ENCODE measurements at places on chromosomes 5 and 9.

DNA sequence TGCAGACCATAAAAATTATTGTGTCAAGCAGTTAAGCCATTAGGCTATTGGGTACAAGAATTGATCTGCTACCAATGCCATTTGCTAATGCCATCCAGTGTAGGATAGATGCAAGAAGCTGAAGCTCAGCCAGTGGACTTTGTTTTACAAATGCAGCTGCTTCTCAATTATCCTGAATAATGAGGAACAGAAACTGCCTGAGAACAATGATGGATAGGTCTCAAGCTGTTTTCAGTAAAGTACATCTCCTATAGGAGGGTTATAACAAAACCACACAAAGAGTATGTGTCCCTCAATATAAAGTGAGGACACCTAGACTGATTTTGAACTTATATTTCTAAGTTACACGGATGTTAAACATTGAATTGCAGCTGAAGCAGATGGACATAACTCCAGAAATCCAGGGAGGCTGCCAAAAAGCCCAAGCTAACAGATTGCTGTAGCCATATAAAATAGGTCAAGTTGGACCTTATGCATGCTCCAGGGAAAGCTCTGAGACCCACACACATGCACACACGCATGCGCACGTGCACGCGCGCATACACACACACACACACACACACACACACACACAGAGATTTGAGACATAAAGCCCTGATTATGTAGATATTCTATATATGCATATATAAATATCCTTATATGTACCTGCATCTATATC is 482.7 kb upstream of the CD180 start:
- no peak for DNase-seq

DNA sequence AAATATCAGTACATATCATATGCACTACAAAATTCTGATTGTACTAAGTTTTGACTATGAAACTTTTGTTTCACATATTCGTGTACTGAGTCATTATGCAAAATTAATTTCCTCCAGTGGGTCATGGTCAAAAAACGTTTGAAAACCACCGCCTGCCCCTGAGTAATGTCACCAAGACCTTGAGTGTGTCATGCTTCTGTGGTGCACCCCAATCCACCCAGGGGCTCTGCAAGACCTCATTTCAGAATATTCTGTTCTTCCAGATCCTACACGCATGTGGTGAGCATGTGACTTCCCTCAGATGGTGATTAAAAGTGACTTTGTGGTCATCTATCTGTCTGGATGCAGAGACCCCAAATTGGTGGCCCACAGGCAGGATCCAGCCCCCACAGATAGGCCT is 31.0 kb downstream of the ABLIM3 start:
- peak; percentile 77 for DNase-seq

DNA sequence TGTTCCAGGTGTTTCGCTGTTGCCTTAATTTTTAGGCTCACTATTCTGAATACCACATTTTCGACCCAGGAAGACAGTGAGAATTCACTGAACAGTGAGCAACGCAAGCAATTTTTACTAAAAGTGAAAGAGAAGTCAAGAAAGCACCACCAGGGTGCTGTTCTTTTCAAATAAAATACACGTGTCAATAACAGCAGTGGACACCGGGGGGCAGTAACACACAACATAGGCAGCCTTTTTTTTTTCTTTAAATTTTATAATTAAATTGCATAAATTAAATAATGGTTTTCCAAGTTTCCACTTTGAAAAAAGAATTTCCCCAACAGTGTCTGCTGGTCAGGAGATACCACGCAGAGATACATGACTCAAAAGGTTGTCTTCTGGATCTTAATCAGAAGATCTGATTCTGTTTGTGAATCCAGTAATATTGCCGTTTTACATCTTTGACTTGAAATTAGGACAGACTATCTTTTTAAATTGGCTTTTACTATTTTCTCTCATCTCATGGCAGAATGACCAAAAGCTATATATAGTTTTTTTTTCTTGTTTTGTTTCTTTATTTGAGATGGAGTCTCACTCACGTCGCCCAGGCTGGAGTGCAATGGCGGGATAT is 47.1 kb upstream of the SH3GL2 start:
- peak; percentile 32 for DNase-seq

DNA sequence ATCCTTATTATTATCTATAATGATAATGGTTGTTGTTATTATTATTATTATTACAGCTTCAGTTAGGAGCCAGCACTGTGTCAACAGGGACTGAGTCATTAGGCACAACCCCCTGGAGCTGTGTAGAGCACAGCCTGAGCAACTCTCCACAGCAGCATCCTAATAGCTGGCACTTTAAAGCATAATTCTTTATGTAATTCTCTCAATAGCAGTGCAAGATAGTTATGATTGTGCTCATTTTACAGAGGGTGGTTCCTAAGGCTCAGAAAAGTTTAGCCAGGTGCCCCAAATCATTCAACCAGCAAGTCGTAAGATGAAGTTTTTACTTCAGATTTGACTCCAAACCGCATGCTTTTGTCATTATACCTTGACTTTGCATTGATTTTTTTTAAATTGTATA is 390.3 kb downstream of the ANXA1 start:
- DNase-seq = no peak

GRCh38 chr5:94267350-94267899 is 351.0 kb downstream of the KIAA0825 start:
- no peak for DNase-seq

GRCh38 chr5:14342306-14342705 is 199.2 kb downstream of the TRIO start:
- peak; percentile 31 for DNase-seq

DNA sequence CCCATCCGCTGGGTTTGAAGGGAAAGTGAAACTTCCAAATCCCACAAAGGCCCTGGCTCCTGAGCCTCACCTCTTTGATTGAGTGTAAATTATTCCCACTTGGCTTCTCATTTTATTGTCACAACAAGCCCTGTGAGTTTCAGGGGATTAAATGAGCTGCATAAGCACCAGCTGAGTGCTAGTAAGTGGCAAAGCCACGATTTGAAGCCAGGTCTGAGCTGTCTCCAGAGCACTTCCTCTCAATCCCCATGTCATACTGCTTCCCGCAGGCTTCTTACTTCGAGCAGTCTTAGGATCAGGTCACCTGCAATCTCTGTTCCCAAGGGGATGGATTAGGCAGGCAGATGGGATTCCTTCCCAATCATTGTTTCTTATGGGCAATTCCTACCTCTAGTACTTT is 18.0 kb downstream of the RPS14 start:
- DNase-seq = no peak

DNA sequence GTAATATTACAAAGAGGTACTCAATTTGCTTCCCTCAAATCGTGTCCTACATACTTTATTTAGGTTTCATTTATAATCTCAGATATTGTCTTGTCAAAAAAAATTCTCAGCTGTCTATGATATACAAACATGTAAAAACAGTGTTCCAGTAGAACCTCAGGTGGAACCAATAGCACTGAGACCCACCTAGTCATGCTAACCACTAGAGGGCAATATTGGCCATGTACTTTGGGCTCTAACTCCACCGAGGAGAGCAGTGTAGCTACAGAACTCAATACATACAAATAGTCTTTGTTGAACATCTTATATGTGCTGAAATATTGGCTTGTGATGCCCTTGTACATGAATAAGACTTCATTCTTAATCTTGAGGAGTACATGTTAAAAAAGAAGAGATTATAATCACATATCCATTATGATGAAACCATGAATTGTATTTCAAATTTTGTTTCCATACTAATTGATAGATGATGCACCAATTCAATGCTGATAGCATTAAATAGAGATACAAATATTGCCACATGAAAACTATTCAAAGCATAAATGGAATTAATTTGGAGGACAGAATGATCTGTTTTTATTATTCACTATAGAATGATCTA is 71.2 kb upstream of the CNTLN start:
- DNase-seq = peak; percentile 48

DNA sequence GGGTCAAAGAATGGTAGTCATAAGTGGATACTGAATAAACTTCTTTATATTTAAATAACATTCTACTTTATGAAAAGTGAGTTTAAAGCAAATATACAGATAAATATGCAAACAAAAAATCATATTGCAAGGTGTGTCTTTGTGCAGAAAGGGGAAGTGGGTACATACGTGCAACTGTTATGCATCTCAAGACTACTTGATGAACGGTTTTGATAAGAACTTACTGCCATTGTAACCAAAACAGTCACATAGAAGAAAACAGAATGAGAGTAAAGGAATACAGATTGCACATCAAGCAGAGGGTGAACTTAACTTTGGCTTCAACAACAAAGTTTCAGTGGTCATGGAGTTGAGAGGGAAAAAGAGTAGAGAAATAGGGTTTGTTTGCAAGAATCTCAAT is 9.9 kb downstream of the CAMK4 start:
- no peak for DNase-seq

DNA sequence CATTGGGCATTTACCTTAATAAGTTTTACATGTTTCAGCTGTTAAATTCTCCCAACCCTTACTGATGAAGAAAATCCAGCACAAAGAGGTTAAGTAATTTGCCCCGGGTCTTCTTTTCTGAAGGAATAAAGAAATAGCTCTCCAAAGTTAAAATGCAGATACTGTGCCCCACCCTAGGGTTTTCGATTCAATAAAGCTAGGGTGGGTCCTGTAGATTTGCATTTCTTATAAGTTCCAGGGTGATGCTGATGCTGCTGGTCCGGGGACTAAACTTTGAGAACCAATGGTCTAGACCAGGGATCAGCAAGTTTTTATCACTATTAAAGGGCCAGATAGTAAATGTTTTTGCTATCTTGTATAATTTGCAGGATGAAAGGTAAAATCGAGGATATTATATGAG is 156.7 kb downstream of the ADAMTS12 start:
- no peak for DNase-seq

DNA sequence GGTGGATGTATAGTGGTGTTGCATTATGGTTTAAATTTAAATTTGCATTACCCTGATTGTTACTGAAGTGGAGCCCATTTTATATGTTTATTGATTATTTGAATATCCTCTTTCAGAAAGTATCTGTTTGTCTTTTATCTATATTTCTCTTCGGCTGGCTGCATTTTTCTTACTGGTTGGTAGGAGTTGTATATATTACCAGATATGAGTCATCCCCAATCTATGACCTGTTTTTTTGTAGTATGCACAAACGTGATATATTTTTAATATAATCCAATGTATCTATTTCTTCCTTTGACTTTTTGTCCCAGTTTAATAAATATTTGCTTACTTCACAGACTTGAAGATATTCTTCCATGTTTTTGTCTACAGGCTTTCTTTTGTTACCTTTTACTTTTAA is 29.3 kb upstream of the CAMK4 start:
- DNase-seq = peak; percentile 2

GRCh38 chr9:27118916-27119315 is 9.9 kb downstream of the TEK start:
- peak; percentile 82 for DNase-seq

- no peak for DNase-seq
These were observed 2.8 kb upstream of the DPP7 start for GRCh38 chr9:137117269-137117731.

DNA sequence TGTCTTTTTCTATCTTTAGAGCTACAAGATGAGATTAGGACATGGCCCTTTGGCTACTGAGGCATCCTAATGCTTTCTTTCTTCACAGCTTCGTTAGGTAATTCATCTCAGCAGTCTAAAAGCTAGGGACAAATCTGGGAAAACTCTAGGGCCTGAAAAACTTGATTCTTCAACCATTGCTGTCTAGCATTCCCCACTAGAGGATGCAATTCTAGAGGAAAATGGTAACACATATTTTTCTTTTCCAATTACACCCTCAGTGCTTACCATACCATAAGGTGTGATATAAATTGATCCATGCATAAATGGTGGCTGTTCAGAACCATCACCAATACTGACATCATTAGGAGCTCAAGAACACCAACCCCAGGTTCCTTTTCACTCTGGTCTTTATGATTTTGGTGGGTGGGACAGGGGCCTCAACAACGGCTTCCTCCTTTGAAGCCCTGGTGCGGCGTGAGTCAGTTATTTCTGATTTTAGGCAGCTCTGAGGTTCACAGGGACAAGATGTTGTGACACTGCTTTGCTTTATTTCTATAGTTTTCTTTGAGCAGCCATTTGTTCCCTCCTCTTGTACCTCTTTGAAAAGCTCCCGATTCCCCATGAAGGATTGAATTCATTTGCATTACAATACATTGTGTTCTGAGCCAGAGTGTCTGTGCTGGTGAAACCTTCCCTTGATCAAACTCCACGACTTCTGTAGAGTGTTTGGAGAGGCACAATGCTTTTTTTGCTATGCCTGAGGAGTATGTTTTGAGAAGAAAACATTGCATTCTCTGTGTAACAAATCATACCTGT is 526.0 kb upstream of the TRPC7 start:
- DNase-seq = no peak

DNA sequence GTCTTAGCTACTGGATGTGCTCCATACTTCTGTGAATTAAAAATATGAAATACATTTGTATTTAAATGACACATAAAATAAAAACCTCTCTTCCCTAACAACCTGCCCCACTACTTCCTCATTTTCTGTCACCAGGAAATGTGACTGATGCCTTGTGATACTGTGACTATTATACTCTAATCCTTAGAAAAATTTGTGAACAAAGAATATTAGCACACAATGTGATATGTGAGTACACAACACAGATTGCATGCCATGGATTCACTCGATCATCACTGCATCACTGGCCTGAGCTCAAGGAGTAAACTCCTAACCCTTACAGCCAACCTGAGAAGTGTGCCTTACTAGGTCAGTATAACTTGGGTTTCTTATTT is 281.0 kb downstream of the EFNA5 start:
- no peak for DNase-seq

DNA sequence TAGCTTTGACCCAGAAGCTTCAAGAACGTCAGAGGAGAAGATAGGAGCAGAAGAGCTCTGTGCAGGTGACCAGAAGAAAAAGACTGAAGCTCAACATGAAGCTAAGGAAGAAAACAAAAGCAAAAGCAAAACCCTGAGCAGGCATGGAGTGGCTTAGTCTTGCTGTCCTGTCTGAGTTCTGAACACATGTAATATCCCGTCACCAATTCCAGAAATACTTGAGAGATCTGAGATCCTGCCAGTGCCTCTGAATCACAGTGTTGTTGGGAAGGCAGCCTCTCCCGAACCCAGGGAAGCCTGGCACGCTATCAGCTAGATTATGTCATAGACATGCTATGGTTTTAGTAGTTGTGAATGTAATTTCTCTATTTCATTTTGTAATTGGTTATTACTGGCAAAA is 235.7 kb downstream of the ICE1 start:
- no peak for DNase-seq

GRCh38 chr9:33101104-33101951 is 24.9 kb upstream of the SMU1 start:
- peak; percentile 77 for DNase-seq

GRCh38 chr5:94893412-94894135 is 275.1 kb downstream of the SLF1 start:
- peak; percentile 56 for DNase-seq

GRCh38 chr9:5052838-5053237 is 67.8 kb downstream of the JAK2 start:
- peak; percentile 48 for DNase-seq

- DNase-seq = peak; percentile 70
These were observed 156.0 kb downstream of the SEC61B start for GRCh38 chr9:99377790-99378775.

GRCh38 chr9:6413365-6414246 is 607 bp downstream of the UHRF2 start:
- no peak for DNase-seq

- no peak for DNase-seq
These were observed 769 bp upstream of the LYRM7 start for GRCh38 chr5:131169810-131170539.

- no peak for DNase-seq
These were observed 29.2 kb upstream of the RXRA start for GRCh38 chr9:134297083-134297410.

All from fibroblast of lung (primary cell).